ENCODE measurements at places on chromosomes 1 and 21. TPM values are rescaled to one million over a fixed set of nuclear protein-coding genes. Genes with fewer than 3 reads are reported as not detected.

- peak overlapping the region; percentile 90 for H3K27ac ChIP-seq
- H3K4me3 ChIP-seq = peak overlapping the region; percentile 51
- H3K36me3 ChIP-seq = peaks cover 46% of the 10 kb centered on the region
- peaks cover 9% of the 10 kb centered on the region for H3K27me3 ChIP-seq
Measured at GRCh38 chr1:1098681-1099421, 17.0 kb downstream of the C1orf159 start.

The BMP8B gene
- total RNA-seq = 0.36 TPM

The KRTAP19-2 gene
- not detected for total RNA-seq

DNA sequence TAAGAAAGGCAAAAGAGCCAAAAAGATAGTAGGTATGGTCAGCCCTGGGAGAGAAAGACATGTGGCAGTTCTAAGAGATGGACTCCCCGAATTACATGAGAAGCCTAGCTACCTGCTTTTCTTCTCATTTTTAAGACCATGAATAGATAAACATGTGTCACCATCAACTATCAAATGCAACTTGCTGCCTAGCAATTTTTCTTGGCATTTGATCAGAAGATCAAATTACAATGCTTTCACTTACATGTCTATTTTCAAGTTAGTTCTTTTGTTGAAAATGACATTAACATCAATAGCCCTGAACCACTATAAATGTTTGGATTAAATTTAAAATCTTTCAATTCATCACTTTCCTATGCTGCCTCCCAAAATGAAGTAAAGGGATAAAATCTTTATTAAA, 212.3 kb downstream of the HHIPL2 start:
- no peak overlapping the region for H3K4me3 ChIP-seq
- no peaks in the 10 kb centered on the region for H3K4me1 ChIP-seq
- no peak overlapping the region for H3K27ac ChIP-seq
- no peaks in the 10 kb centered on the region for H3K27me3 ChIP-seq
- no peaks in the 10 kb centered on the region for H3K36me3 ChIP-seq
- DNase-seq = no peak

DNA sequence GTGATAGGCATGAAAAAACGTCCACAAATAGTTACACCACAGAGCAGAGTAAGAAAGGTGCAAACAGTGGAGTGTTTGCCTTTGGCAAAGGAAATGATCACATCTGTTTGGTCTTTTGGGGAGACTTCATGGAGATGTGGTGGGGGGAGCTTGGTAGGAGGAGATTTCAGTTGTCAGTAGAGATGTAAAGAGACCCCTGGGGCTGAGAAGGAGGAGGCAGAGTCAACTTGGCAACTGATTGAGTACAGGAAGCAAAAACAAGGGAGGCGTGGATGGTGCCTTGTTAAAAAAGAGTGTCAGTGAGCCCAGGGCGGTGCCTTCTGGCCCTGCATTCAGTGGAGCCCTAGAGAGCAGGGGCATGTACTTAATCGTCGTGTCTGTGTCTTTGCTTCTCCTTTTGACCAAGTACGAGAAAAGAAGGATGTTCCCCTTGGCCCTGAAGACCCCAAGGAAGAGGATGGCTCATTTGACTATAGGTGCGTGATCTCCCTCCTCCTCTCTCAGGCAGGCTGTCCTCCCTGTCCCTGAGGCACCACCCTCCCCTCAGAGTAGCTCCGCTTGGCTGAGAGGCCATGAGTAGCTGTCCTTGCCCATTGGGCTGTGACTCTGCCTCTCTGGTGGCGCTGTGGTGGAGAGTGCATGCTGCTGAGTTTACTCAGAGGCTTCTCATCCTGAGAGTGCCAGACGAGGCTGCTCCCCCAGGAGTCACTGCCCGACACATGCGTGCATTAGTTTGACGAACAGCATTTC, 30.4 kb upstream of the CNTN2 start:
- H3K4me1 ChIP-seq = no peaks in the 10 kb centered on the region
- no peak overlapping the region for H3K4me3 ChIP-seq
- DNase-seq = no peak
